ENCODE measurements at places on chromosomes 1 and 21.

GRCh38 chr1:15578921-15579682, 5.7 kb downstream of the AGMAT start:
- DNase-seq: no peak

DNA sequence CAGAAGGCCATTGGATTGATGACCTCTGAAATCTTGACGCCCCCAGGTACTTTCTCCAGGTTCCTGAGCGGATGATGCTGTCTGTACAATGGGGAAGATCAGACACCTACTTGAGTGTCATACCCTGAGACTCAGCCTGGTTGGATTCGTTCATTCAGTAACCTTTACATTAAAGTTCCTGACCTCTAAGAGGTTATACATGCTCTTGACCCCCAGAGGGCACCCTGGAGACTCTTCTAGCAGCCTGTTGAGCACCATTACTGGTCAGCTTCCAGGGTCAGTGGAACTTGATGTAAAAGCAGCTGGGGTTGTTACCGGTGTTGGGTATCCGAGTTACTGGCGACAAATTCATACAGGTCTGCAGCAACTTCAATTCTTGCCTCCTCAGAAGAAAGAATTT, 114.3 kb upstream of the ZNF678 start:
- no peak for DNase-seq

DNA sequence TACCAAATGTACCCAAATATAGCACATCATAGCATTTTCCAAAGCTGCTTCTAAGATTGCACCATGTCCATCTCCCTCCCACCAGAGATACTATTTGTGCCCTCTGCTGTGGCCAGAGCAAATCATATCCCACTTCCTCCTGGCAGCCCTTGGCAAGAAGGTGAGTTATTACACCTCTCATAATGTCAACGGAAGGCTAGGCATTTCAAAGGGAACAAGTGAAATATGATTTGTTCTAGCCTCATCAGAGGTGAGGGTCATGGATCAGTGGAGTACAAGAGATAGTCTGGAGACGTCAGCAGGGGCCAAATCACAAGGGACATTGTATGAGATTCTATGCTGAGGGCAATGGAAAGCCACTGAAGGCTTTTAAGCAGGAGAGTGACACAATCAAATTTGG, 90.2 kb upstream of the BCAR3 start:
- no peak for DNase-seq

GRCh38 chr21:17053321-17053720, 459.5 kb upstream of the CXADR start:
- DNase-seq: no peak

DNA sequence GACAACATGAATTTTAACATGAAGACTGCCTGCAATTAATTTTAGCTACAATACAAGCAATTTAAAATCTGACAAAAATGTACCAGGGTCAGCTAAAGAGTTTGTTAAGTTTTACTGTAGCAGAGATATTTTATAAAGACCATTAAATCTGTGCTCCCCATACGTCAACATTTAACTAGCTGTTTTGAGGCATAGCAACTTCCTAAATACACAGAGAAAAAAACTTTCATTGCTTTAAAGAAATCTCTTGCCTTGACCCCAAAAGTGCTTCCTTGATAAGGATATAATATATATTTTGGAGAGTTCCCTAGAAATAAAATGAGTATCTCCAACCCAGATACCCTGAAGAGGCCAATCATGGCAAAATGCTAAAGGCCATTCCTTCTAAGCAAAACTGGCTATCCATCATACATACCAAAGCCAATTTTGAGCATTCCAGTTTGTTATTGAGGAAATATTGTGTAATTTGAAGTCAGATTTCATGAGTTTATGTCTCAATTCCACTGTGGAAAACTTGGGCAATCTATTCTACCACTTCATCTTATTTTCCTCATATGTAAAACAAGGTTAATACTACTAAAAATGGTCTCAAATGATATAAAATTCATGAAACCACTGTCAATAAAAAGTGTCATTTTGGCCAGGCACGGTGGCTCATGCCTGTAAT, 19.1 kb downstream of the ASPM start:
- DNase-seq: no peak

DNA sequence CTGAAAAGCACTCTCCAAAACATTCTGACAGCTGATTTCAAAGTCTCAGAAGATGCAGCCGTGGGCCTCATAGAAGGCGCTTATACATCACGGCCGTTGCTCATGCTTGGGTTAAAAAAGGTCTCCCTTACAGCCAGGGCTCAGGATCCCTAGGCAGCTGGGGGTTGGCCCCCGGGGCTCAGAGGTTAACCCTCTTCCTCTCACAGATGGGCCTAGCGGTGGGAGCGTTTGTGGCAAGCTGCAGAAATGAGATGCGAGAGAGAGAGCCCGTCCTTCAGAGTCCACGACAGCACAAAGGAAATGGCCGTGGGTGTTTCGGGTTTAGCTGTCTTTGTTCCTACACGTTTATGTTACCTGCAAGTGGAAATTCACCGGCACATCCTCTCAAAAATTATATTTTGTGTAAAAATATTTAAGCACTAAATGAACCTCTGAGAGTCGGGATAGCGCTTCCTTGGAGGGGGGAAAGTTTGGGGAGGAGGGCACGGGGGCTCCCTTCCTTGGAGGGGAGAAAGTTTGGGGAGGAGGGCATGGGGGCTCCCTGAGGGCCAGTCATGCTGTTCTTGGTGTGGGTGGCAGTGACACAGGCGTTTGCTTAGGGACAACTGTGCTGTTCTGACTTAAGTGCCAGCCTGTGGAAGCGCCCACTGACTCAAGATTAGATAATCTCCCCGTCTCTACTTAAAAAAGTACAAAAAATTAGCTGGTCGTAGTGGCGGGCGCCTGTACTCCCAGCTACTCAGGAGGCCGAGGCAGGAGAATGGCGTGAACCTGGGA, 20.5 kb upstream of the PRDM15 start:
- DNase-seq: no peak

GRCh38 chr1:223760833-223761232, 48.5 kb downstream of the CAPN2 start:
- no peak for DNase-seq

GRCh38 chr1:76284842-76285241, 210.3 kb downstream of the ST6GALNAC3 start:
- DNase-seq: no peak

- peak; percentile 22 for DNase-seq
These were observed 251.6 kb upstream of the SGIP1 start for GRCh38 chr1:66282343-66282852.

- DNase-seq: no peak
These were observed 7.6 kb downstream of the UBASH3A start for GRCh38 chr21:42411197-42411869.

DNA sequence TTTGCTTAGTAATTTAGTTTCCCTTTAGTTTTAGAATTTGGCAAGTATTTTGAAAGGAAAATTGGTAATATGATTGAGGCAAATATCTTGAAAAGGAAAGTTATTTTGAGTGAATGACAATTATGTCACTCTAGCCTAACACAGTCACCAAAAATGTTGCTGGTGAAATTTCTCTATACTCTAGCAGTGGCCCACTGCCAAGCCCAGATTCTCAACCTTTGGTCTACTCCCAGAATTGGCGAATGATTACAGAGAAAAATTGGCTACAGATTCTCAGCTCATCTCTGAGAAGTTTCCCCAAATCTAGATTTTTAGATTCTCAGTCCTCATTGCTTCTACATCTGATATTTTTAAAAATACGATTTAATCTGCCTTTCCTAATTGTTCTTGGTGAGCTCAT, 84.9 kb downstream of the PIGK start:
- DNase-seq: no peak

- no peak for DNase-seq
These were observed 250.5 kb upstream of the POGK start for GRCh38 chr1:166588741-166589140.

- DNase-seq: no peak
These were observed 801.9 kb downstream of the BRINP3 start for GRCh38 chr1:189675712-189676244.

DNA sequence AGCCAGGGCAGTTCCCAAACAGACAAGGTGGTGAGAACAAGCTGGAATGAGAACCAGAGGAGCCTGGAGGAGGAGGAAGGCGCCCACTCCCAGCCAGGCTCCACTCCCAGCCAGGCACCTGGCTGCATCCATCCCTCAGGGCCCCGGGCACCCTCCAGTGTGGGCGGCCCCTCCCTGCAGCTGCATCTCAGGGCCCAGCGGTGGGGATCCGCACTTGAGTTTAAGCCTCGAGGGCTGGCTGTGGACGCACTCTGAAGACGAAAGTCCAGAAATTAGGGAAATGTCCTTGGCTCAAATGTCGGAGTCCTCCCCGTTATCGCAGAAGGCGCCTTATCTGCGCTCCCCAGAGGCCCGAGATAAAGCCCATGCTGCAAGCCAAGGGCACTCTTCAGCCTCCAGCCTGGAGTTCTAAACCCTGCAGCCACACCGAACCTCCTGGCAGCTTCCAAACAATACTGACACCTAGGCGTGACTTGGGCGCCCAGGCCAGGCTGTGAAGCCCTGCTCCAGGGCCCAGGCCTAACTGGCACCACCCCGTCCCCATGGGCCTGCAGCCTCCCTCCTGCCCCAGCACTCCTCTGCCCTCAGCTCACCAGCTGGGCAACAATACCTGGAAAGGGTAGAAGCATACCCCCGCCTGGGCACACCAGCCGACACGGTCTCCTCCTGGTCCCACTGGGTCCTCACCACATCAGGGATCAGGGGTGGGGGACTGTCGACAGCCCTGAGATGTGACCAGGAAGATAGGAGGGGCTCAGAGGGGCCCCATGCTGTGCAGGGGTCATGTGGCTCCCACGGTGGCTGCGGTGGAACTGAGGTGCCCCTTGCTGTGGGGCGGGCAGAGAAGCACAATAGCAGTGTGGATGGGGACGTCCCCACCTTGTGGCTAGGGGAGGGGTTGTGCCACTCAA, 184.8 kb upstream of the VAMP3 start:
- no peak for DNase-seq

DNA sequence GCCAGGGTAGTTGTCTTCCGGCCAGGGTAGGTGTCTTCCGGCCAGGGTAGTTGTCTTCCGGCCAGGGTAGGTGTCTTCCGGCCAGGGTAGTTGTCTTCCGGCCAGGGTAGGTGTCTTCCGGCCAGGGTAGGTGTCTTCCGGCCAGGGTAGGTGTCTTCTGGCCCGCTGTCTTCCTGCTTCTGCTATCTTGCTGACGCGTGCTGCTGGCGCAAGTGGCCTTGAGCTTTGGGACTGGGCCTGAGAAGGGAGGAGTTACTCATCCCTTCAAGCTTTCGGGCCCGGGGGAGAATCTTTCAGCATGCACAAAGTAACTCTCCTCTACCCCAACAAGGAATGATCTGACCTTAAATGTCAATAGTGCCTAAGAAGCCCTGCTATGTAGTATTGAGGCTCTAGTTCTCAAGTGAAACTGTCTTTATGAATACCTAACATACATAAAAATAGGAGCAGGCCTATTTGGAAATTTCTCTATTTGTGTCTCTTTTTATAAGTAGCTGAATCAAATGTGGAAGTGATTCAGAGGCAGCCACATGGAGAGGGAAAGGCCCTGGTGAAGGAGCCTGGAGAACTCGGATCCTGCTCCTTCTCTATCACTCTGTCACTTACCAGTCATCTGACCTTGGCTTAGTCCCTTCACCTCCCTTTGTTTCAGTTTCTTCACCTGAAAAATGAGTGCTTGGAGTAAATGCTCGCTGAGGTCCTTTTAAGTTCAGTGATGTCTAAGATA, 65.6 kb downstream of the RGL1 start:
- no peak for DNase-seq

GRCh38 chr1:19799230-19800075, at the start of gene TMCO4:
Gene TMCO4 (minus strand): TSS chr1:19799916. CDS start chr1:19780758, 19,158 bp downstream.
- DNase-seq: peak; percentile 27

DNA sequence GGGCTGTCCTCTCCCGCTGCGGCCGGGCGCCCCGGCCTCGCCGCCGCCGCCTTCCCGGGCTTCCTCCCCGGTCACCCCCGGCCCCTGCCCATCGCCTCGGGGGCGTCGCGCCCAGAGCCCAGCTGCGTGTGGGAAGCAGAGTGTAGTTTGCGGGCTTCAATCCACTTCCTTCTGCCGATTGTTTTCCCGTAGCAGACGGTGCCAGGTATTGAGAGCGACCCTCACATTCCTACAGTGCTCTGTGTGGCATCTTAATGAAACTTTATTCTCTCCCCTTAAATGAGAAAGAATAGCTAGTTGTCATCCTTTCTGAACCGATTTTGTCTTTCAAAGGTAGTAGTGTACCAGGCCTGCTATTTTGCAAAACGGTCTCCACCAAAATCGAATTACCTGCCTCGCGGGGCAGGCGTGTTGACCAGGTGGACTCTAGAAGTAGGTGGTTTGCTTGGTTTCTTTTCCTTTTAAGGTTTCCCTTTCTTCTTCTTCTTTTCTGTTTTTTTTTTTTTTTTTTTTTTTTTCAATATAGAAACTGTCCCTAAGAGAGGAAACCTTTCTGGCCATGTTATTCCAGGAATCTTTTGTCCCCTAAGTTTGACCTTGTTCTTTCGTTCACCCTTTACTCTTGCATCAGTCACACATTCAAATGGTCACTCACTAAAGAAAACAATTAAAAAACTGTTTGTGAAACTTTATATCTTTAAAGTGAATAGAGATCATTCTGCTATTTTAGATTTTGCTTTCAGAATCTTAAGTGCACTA, 881 bp downstream of the USP25 start:
- no peak for DNase-seq

DNA sequence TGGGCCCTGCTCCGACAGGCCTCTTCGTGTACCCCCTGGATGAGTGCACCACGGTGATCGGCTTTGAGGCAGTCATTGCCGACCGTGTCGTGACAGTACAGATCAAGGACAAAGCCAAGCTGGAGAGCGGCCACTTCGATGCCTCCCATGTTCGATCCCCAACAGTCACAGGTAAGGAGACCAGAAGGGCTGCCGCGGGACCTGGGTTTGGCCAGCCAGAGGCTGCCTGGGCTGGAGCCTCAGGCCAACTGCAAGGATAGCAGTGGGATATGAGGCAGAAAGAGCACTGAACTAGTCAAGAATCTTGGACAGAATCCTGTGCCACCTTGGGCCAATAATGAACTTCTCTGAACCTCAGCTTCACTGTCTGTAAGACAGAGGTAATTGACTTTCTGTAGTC, 22.1 kb downstream of the VWA5B1 start:
- DNase-seq: no peak

DNA sequence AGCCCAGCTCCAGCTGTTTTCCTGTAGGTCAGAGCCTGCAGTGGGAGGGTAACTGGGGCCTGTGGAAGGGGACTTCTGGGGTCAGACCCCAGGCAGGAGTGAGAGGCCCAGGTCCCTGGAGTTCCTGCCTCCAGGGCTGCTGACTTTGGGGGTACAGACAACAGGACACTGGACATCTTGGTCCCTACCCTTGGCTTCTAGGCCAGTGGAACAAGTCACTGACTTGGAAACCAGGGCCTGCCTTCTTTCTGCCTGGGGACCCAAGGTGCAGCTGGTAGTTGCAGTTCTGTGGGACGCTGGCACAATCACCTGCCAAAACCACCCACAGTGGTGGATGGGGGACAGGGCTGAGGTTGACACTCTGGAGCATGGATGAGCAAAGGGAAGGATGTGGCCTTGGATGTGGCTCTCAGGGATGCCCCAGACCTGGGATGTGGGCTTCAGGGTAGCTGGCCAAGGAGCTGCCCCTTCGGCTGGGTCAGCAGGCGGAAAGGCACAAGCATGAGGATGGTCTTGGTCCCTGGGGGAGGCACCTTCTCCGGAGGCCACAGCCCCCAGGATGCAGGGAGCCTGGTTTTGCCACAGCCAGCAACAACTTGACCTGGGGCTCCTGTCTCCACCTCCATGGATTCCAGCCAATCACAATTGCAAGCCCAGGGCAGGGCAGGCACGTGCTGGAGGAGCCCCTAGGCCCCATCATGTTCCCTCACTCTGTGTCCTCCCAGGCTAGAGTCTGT, 5.8 kb downstream of the JMJD4 start:
- no peak for DNase-seq

All from activated CD8-positive, alpha-beta memory T cell treated with anti-CD3 and anti-CD28 coated beads for 1 hour (primary cell).